NCI-H774 (cell line): ENCODE measurements at places on chromosomes 13 and 19.

GRCh38 chr19:2587001-2587719 is 111.2 kb downstream of the GADD45B start:
- no peak for DNase-seq

DNA sequence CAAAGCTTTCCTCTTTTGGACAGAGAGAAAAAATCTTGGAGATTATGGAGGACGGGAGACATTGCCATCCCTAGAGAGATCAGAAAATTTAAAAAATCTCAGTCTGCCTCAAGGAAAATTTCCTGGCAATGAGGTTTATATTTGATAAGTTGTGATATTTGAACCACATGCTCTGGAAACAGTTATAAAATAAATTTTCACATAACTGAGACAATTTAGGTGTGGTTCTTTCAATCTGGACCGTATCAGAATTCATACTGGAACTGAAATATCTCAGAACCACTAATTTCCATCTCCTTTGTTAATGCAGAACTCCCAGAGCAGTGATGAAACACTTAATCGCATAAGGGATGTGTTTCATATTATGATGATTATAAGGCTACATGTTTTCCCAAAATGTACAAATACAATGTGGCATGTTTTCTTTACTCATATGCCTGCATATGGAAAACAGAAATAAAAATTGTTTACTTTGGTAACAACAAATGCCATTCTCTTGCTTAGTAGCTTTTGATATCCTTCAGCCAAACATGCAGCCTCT is 13.7 kb downstream of the UBE2L5 start:
- DNase-seq: no peak

- no peak for DNase-seq
Observed at GRCh38 chr19:11257846-11258380, 4.4 kb downstream of the DOCK6 start.

- DNase-seq: no peak
Observed at GRCh38 chr13:101475536-101475935, 23.1 kb downstream of the ITGBL1 start.

DNA sequence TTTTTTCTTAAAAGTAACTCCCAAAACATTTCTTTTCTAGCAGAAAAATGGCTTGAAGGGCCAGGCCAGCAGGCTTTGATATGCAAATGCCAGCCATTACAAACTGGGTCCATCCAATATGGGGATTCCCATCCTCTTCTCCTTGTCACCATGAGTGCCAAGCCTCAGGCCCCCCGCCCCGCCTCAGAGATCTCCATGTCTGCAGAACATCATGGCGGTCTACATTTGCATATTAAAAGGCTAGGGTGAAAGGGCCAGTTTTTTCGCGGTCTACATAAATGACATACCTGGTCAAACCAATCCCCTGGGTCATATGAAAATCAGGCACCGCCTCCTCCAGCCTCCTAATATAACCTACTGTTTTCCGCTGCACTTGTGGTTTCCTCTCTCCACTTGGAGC is 1327.6 kb downstream of the UQCRFS1 start:
- no peak for DNase-seq

DNA sequence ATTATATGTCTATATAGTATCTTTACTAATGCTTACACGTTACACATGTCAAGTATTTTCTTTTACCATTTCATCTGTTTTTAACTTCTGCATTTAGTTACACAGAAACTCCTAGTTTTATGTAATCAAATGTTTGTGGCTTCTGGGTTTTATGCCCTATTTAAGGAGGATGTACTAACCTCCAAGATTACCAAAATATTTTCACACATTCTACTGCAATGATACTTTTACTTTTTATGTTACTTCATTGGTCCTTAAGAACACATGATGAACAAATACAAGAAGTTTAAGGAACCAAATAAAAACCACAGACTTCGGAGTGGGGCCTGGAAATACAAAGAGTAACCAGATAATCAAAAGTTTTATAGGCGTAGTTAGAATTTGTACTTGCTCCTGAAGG is 37.2 kb downstream of the ZC3H13 start:
- no peak for DNase-seq

DNA sequence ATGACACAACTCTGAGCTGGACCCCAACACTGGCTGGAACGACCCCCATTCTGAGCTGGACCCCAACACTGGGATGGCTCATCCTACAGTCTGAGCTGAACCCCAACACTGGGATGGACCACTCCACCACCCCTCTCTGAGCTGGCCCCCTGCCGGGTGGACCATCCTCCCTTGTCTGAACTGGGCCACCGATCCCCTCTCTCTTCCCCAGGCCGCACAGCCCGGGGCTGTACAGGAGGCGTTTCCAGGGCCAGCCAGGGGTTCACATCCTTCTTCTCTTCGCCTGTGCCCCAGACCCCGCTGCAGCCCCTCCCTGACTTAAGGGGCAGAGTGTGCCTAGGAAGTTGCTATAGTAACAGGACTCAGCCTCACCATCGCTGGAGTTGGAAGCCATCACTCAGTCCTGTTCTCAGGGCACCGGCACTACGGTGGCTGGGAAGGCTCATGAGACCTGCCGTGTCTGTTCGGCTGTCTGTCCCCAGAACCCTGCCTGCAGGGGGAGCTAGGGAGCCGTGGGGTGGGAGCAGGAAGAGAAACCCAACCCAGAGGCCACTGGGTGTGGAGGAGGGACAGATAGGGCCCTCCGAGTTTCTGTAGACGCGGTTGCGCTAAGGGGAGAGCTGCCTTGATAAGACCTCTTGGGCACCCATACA is 3.7 kb downstream of the PRKACA start:
- no peak for DNase-seq

- DNase-seq: no peak
Observed at GRCh38 chr19:41531438-41532311, 44.3 kb upstream of the CEACAM21 start.

DNA sequence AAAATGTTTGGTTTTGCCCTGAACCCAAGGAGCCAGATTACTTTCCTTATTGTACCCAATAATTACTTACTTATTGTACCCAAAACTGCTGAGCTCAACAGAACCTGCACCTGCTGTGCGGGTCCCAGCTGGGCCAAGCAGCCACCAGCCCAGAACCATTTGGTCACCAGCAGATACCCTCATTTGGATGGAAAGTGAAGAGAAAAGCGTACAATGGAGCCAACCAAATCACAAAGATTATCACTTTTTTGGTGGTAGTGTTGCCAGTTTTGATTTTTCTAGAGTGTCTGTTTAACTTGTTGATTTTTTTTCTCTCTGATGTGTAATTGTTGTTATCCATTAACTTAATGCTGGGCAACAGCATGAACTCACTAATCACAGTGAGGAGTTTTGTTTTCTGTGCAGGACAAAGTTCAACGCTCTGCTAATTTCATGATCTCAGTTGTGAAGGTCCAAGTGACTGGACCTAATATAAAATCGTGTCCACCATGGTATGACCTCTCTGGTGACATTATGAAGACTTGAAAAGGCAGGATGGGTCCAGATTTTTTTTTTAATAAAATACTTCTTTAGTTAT is 23.8 kb downstream of the SPATA13 start:
- no peak for DNase-seq

DNA sequence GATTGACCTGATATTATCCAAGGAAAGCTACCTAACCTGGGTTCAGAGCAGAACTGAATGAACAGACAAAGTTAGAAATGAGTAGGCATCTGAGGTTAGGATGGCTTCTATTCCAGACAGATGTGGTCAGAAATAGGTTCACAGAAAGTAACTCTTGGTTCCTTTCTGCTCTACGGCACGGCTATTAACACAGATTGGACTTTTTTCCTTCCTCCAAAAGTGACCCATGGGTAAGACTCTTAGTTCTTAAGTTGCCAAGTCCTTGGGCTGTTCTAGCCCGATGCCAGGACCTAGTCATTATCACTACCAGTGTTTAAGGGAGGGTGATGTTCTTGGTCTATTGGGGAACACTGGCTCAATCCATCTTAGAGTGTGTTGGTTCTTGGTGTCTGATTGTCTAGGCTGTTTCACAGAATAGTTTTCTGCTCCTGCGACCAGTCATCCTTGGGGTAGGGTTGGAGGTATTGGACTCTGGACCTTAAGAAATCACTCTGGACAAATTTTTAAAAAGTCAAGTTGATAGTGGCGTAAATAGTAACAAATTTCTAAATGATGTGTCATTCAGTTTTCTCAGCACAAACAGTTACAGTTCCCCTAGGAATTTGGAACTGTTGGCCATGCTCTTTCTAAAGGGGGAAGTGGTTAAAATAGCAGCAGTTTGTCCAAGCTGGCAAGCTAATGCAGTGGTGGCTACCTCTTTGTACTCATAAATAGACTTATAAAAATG is 60.1 kb upstream of the MYCBP2 start:
- DNase-seq: no peak

- DNase-seq: no peak
Observed at GRCh38 chr19:18961767-18962620, 21.0 kb upstream of the HOMER3 start.

GRCh38 chr13:106594980-106595379 is 27.0 kb upstream of the ARGLU1 start:
- no peak for DNase-seq

GRCh38 chr13:60094385-60095088 is 69.2 kb downstream of the DIAPH3 start:
- DNase-seq: peak; percentile 18

- DNase-seq: no peak
Observed at GRCh38 chr19:54427586-54427985, 12.3 kb downstream of the TTYH1 start.

GRCh38 chr13:98548230-98548629 is 28.7 kb downstream of the STK24 start:
- DNase-seq: no peak

DNA sequence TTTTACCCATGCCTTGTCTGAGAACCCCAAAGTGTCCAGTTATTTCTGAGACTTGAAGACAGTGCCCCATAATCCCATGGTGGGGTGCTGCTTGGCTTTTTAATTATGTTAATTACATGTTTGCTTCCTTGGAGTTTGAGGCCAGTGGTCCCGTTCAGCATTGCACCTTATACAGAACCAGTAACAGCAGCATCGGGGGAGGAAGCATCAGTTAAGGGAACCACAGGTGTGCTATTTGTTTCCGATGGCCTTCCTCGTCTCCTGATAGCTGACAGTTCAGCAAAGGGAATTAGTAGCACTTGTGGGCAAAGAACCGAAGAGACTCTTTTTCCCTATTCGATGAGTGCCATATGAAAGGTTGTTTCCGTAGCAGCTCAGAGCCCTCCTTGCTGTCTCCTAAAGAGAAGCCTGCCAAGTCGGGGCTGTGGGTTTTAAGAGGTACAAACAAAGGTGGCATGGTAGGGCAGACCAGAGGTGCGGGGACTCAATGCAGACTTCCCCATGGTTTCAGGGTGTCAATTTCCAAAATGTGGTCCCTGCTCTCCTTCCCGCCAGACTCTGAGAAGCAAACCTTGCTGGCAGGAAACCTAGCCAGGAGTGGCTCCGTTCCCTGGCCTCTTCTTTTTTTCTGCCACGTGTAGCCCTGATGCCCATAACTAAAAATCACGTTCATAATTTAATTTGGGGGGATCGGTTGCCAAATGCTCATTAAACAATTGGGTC is 225.2 kb upstream of the TSHZ3 start:
- no peak for DNase-seq

DNA sequence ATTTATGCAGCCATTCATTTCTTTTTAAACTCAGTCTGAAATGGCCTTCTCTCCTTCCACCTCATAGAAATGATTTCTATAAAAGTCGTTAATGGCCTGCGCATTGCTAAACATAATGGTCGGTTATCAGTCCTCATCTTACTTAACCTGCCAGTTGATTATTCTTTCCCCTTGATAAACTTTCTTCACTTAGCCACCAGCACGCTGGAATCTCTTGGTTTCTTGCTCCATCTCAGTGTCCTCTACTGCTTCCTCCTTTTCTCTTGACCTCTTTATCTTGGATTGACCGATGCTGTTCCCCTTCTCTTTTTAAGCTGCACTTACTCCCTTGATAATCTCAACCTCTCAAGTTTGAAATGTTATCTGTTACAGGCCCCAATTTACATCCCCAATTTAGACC is 12.2 kb upstream of the CLC start:
- DNase-seq: no peak

DNA sequence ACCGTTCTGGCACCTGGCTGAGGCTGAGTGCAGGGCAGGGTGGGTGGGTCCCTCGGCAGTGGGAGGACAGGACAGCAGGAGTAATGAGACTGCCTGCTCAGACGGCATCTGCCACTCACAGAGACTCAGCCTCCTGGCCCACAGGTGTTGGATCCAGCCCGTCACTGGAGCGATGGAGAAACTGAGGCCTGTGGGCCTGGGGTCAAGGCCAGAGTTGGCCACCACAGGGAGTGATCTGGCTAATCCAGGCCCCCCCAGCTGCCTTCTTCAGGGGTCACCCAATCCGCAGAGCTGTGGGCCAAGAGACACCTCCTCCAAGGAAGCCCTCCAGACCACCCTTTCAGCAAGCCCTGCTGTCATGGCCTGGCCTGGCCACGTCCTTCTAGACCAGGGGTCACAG is 103.7 kb upstream of the VSTM2B start:
- DNase-seq: no peak

- no peak for DNase-seq
Observed at GRCh38 chr13:112980434-112980833, 11.4 kb downstream of the MCF2L start.

GRCh38 chr19:39590265-39590664 is 12.1 kb upstream of the LGALS13 start:
- DNase-seq: no peak

GRCh38 chr13:23777575-23777870 is 111.7 kb downstream of the MIPEP start:
- no peak for DNase-seq
